ENCODE measurements at places on chromosomes 4 and X.

DNA sequence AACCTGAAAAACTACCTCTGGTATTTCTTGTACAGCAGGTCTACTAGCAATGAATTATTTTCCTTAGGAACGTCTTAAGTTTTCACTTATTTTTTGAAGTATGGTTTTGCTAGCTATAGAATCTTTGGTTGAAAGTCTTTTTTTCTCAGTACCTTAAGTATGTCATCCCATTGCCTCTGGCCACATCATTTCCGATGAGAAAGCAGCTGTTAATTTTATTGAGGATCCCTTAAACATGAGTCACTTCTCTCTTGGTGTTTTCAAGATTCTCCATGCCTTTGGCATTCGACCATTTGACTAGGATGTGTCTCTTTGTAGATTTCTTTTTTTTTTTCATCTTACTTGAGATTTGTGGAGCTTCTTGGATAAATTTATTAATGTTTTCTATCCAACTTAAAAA lies 803.8 kb upstream of the AMOT start:
- no peak overlapping the region for H3K4me3 ChIP-seq
- no peaks in the 10 kb centered on the region for H3K4me1 ChIP-seq
- no peak overlapping the region for H3K27ac ChIP-seq
- no peak for DNase-seq
- H3K36me3 ChIP-seq: no peaks in the 10 kb centered on the region

DNA sequence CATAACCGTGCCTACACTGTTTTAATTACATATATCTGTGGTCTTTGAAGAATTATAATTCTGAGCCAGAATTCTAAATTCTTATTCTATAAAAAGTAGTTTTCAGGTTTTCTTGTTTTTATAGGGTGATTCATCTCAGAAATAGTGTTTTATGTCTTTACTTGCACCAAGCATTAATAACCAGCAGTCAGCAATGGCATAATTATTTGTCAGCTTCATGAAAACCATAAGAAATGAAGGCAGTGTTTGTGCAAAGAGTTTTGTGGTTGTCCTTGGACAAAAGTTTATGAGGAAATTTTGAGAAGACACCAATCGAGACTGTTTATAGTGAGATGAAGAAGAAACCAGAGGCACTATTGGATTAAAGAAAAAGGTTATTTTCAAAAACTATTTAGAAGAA lies 37.2 kb downstream of the EDNRA start:
- H3K27me3 ChIP-seq: peaks cover 9% of the 10 kb centered on the region
- H3K27ac ChIP-seq: no peak overlapping the region
- no peak for DNase-seq
- H3K4me1 ChIP-seq: no peaks in the 10 kb centered on the region
- no peak overlapping the region for H3K4me3 ChIP-seq

DNA sequence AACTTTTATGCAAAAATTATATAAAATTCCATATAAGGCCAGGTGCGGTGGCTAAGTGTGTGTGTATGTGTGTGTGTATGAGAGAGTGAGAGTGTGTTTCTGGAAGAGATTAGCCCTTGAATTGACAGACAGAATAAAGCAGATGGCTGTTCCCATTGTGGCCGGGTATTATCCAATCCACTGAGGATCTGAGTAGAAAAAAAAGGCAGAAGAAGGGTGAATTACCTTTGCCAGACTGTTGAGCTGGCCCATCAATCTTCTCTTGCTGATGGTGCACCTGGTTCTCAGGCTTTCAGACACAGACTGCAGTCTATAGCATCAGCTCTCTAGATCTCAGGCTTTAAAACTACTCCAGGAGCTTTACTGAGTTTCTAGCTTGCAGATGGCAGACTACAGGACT lies 92.2 kb upstream of the SLIT2 start:
- H3K36me3 ChIP-seq: peaks cover 4% of the 10 kb centered on the region
- H3K27ac ChIP-seq: no peak overlapping the region
- H3K4me1 ChIP-seq: no peaks in the 10 kb centered on the region
- H3K4me3 ChIP-seq: no peak overlapping the region

DNA sequence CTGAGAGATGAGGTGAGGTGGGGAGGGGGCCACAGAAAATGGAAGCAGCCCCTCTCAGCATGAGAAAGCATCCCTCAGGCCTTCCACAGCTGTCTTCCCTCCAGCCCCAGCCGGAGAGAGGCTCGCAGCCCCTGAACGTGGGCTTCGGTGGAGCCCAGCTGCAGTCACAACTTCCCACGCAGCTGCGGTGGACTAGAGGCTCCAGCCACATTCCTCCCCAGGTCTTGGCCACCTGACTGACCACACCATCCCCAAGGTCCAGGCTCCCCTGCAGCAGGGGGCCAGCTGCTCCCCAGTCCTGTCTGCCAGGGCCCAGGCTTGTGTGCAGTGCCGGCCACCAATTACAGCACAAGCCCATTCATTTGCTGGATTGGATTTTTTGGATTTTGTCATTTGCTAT lies 212.3 kb upstream of the BCOR start:
- DNase-seq: no peak
- H3K27ac ChIP-seq: no peak overlapping the region
- H3K4me3 ChIP-seq: no peak overlapping the region
- H3K27me3 ChIP-seq: peaks cover 18% of the 10 kb centered on the region

Data from natural killer cell treated with Interleukin-12 subunit alpha and Interleukin-12 subunit beta and Interleukin-15 and Interleukin-18, amount 100 ng/mL, for 72 hours (primary cell).